ENCODE measurements at places on chromosomes 11 and 22.

DNA sequence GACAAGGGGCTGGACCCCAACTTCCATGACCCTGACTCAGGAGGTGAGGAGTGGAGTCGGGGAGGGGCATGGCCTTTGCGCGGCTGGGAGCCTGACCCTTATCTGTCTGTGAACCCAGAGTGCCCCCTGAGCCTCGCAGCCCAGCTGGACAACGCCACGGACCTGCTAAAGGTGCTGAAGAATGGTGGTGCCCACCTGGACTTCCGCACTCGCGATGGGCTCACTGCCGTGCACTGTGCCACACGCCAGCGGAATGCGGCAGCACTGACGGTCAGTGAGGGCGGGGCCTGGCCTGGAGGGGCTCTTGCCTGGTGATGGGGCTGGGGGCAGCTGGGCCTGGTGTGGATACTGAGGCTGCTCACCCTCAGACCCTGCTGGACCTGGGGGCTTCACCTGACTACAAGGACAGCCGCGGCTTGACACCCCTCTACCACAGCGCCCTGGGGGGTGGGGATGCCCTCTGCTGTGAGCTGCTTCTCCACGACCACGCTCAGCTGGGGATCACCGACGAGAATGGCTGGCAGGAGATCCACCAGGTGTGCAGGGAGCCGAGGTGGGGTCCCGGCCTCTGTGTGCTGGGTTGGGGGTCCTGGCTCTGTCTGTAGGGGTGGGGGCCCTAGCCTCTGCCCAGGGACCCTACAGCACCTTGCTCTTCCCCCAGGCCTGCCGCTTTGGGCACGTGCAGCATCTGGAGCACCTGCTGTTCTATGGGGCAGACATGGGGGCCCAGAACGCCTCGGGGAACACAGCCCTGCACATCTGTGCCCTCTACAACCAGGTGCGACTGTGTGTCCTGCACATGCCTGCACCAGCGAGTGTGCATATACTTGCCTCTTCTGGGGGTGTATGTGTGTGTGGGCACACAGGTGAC is 6.3 kb downstream of the SHANK3 start:
- DNase-seq: no peak

DNA sequence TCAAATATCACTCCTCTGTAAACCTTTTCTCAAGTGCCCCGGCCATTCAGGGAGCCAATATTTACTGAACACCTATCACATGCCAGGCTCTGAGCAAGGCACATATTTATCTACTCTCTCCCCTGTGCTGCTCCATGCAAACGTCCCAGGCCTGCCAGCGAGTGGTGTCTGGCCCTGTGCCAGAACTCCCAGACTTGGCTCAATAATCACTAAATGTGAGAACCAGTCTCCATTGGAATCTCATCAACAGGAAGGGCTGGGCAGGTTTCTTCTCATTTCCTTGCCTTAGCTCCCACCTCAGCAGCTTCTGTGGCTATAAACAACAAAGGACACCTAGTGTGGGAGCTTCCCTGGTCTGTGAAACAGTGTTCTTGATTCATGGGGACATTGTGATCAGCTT is 21.7 kb downstream of the RASSF10 start:
- peak; percentile 83 for DNase-seq

- DNase-seq: no peak
Measured at GRCh38 chr11:32396991-32397390, 38.3 kb downstream of the WT1 start.

- no peak for DNase-seq
Measured at GRCh38 chr11:133710241-133710640, 135.1 kb downstream of the SPATA19 start.

All from NCI-H69 (cell line).